GM04504 (cell line): ENCODE measurements at places on chromosomes 2 and 18.

DNA sequence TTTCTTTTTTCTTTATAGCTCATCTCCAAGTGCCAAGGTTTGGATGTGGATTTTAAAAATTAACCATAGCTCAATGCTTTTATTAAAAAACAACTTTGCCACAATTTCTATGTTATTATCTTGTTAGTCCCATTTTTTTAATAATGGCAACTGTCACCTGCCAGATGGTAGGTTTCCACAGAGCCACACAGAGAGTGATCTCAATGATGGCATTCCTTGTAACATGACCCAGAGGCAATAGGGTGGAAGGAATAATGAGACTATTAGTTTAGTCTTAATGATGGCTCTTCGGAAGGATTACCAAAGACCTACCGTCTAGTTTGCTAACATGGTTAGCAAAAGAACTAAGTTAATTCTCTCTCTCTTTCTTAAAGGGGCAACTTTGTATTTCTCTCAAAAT, 64.0 kb downstream of the REL start:
- DNase-seq = no peak

DNA sequence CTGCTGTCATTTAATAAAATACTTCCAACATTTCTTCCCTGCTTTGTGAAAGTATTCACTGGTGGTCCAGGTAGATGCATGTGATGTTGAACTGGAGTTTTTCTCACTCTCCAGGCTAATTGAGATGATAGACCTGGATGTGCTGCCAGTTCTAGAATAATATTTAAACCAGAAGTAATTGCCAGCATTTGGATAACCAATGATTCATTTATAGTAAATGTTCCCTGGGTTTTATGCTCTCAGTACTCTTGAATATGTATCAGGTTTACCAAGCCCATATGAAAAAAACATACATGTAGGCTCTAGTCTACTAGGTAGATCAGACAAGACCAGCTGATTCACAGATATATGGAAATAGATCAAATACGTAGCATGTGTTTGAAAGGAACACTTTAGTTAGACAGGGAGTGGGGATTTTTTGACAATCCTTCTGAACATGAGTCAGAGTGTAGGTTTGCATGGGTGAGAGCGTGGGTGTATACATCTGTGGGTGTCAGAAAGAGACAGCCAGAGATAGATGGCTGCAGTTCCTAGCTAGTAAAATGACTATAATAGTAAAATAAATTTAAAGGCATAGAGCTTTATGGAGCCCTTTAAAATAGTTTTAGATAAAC, 115.1 kb downstream of the NAB1 start:
- no peak for DNase-seq

- DNase-seq = no peak
These were observed 36.9 kb downstream of the MRPL33 start for GRCh38 chr2:27808418-27808817.

DNA sequence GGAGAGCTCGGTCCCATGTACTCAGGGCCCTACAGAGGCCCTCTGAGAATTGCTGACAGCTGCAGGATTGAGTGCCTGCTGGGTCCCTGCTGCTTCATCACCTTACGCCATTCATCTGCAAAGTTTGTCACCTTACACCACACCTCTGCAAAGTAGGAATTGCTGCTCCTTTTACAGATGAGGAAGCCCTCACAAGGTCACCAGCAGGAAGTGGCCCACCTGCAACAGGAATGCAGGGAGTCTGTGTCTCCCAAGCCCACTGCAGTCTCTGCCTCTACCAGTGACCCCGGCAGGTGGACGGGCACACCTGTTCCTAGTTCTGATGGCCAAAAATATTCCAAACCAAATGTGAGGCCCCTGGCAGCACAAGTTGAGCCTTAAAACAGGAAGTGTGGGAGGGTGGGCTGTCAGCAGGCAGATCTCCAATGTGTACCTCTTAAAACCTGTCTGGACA, 441.4 kb downstream of the NBAS start:
- DNase-seq = no peak

DNA sequence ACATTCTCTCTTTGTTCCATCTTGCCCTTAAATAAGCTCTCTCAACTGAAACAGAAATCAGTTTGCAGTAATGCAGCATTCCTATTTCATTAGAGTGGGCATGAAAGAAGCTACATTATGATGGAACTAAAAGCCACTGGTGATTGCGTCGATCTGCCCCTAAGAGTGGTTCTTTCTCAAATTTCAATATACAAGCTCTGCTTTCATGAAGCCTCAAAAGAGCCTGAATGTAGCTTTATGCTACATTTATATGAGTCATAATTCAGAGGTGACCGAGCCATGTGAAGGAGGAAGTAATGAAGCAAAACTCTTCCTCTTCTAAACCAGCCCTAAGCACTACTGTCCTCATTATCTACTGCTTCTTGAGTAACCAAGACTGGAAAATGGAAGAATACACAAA, 64.8 kb upstream of the CYTIP start:
- no peak for DNase-seq

GRCh38 chr18:45835057-45835636, 9.7 kb downstream of the SIGLEC15 start:
- DNase-seq = no peak
